ENCODE measurements at places on chromosomes 2 and 18.

DNA sequence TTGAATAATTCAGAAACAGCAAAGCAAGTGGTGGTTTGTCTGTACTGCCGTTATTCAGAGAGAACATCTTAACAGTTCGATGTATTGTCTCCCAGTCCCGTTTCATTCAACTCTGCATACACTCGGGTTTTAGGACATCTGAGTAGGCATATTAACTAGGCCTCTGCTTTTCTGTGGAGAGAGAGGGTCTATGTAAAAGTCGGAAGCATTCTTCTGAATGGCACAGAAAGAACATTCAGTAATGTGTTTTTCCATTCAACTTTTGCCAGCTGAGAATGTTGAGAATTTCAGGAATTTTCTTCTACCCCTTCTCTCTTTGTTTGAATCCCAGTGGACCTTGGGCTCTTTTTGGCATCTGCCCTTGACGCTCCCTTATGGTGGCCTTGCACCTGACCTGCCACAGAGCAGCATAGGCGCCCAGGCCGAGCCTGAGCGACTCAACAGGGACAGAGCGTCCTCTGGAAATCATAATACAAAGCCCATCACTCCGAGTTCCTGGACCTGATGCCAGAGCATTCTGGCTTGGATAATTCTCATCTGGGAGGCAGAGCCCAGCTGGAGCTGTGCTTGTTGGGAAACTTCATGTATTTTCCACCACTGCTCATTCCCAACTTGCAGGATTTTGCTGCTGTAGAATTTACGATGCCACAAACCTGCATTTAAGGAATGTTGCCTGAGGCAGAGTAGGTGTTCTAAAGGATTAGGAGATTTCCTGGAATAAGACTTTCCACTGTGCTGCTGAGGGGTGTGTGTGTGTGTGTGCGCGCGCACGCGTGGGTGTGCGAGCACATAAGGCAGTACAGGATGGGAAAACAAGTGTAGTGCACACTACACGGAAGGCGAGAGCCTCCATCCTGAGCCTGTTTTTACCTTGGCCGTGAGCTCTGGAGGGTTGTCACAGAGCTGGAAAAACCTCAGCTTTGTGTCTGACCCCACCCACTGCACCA, 77.2 kb upstream of the TXNDC2 start:
- no peak for DNase-seq

- no peak for DNase-seq
Observed at GRCh38 chr2:158580760-158581159, 124.0 kb downstream of the PKP4 start.

- peak; percentile 76 for DNase-seq
Observed at GRCh38 chr2:241858206-241859016, at the start of gene PDCD1. Gene PDCD1, minus strand, starts transcription at chr2:241858894. Its CDS starts 56 bp downstream, at chr2:241858838.

- DNase-seq: no peak
Observed at GRCh38 chr18:445055-445454, 55.4 kb downstream of the COLEC12 start.

- no peak for DNase-seq
Observed at GRCh38 chr2:20584399-20585358, 66.2 kb downstream of the HS1BP3 start.

- no peak for DNase-seq
Observed at GRCh38 chr2:219204425-219205164, 2.0 kb upstream of the ZFAND2B start.

Data from activated CD4-positive, alpha-beta memory T cell treated with anti-CD3 and anti-CD28 coated beads, Interleukin-2, amount 10 ng/mL, durations not matched to agents 7 days and 5 days (primary cell).